ENCODE measurements at places on chromosomes 7 and 10.

GRCh38 chr10:88060762-88061161, 197.3 kb downstream of the PTEN start:
- no peak for DNase-seq

GRCh38 chr7:27688646-27689045, 26.0 kb upstream of the HIBADH start:
- DNase-seq: no peak

DNA sequence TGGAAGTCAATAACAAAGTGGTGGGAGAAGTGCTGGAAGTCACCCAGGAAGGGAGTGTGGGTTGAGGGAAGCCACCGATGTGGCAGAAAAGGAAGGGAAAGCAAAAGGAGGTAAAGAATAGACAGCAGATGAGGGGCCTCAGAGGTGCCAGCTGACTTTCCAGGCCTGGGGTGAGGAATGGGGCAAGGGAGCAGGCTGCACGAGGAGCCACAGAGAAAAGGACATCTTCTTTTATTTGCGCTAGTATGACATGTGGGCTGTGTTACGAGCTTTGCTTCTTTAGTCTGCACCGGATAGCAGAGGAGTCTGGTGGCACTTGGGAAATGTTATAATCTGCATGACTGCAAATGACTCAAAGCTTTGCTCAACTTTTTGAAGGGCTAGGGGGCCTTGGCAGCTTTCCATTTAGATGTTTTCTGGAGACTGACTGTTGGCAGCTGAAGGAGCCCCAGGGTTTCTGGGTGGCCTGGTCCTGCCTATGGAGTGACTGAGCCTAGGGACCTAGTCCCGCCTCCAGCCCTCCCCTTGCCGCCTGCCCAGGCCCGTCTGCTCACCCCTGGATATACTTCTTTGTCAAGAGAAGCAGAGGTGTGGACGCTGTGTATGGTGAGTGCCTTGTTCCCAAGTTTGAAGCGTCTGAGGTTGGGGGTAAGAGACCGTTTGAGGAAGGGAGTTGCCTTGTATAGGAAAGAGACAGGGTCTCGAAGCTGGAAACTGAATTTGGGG, 5.1 kb downstream of the PRXL2A start:
- no peak for DNase-seq

- no peak for DNase-seq
Measured at GRCh38 chr7:1279041-1279440, 46.4 kb downstream of the UNCX start.

DNA sequence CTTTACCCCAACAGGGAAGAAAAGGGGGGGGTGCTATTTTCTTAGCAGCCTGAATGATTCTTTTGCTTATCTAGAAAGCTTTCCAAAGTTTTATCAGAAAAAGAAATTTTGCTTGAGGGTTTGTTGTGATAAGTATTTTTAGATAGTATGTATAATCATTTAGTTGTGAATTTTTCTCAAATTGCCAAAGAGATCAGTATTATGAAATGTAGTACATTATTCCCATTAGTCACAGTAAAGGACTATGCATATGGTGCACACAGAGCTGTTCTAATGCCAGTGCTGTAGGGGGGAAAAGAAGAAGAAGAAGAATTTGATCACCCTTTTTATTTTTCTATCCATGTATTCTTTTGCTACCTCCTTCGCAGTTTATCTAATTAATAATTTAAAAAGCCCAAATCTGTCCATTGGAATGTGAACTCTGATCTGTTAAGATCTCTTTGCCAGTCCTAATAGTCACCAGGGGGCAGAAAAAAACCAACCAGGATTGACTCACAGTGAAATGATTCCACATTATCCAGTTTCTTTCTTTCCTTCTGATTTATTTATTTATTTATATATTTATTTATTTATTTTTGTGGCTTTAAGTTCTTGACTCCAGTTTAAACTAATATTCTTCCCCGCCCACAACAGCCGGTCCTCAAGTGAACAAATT, 4.7 kb downstream of the RBM20 start:
- no peak for DNase-seq

- DNase-seq: no peak
Measured at GRCh38 chr10:34995925-34996324, 94.2 kb downstream of the CUL2 start.

GRCh38 chr7:98697485-98698240, 80.6 kb downstream of the NPTX2 start:
- DNase-seq: no peak

GRCh38 chr10:102462512-102463054, 11.2 kb upstream of the C10orf95 start:
- DNase-seq: no peak

GRCh38 chr7:29482056-29482455, 81.6 kb upstream of the PRR15 start:
- no peak for DNase-seq

DNA sequence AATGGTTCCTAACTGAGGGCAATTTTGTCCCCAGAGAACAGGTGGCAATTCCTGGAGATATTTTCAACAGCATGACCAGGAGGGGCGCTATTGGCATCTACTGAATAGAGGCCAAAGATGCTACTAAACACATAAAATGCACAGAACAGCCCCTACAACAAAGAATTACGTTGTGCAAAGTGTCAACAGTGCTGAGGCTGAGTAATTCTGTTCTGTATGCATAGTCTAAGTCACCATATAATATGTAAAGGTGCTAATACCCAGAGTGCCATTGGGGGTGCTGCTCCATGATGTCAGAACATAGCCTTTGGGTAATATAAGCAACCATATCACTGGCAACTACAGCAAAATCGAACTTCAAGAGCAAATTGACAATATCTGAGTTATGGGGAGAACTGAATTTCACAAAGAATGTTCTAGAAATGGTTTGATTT, 213.3 kb upstream of the PHYHIPL start:
- DNase-seq: no peak

- no peak for DNase-seq
Measured at GRCh38 chr7:106155027-106155426, 42.9 kb upstream of the SYPL1 start.

DNA sequence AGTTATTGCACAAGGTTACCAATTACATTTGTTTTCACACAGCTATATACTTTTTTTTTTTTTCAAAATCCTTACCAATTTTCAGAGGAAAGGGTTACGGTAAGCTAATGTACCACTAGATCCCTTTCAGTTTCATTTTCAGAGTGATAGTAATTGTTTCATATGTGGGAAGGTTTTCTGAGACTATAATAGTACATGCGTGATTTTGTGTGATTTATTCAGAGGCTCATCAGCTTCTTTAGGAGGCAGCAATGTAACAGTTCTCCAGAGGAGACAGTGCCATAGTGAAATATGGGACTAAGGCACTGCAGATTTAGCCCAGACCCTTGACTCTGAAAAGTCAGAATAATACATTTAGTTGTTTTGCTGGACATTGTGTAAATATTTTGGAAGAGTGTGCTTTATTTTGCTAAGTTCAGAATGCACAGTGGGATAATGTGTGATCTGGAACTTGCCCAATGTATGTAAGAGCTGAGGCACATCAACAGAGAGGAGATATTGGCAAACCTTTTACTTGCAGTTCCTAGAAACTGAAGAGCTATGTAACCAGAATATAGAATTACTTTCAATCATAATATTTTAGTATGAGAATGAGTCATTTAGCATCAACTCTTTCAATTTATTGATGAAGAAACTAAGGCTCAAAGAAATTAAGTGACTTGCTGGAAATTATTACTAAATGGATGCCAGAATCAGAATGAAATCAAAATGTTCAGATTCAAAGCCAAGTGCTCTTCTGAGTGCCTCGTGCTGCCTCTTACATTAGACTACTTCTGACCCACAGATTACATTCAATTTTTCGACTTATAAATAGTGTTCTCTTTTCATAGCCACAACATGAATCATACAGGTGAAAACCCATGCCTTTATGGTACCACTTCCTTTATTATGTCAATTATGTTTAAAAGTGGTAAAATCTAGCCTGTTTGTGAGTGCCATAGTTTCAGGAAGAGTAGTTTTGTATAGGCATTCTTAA, 207.7 kb upstream of the TEX47 start:
- no peak for DNase-seq

DNA sequence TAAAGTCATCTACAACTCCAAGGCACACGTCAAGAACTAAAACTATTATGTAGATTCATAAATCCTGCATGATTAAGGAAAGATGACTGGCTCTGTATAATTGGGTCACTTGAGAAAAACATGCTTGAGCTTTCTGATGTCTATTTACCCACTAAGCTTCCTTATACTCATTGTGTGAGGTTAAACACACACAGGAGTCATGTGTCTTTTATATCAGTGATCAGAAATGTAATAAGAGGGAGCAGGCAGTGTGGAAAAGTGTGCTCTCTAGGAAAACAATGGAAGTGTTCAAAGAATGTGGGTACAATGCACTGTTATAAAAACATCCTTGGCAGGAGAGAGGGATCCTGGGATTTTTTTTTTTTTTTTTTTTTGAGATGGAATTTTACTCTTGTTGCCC, 108.6 kb upstream of the ARID5B start:
- no peak for DNase-seq

- no peak for DNase-seq
Measured at GRCh38 chr10:13206091-13206490, 28.1 kb downstream of the UCMA start.

GRCh38 chr7:117385363-117386109, 41.8 kb downstream of the ASZ1 start:
- no peak for DNase-seq

- no peak for DNase-seq
Measured at GRCh38 chr10:47353351-47353750, 5.2 kb downstream of the RBP3 start.

DNA sequence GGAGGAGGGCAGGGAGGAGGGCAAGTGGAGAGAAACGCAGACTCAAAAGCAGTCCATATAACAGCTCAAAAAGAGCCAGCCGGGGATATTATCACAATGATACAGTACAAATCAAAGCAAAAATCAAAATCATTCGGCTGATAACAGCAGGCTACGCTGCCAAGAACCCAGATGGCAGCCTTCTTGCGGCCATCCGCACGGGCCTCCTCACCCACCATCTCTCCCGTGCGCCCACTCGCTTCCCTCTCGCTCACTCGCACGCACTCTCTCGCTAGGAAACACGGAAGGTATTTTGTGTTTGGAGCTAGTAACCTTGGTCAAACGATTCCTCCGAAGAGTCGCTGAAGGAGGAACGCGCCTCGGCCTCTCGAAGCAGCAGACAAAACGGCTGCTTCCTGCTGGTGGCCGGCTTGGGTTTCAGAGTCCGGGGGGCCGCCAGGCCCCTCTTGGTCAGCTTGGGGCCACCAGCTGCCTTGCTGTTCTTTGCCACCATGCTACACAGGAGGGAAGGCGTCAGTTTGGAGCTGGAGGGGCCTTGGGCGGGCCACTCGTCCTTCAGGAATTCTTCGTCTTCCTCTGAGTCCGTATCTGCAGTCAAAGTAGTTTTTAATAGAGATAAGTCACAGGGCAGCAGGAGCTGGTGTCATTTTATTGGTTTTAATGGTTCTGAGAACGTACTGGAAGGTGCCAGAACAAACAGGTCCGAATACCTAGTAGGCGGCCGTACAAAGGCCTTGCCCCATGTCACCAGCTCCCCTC, 68.9 kb downstream of the SLC29A4 start:
- no peak for DNase-seq

- no peak for DNase-seq
Measured at GRCh38 chr10:128549101-128549608, 422.9 kb upstream of the MKI67 start.

GRCh38 chr10:36116040-36116439, 473.9 kb upstream of the FZD8 start:
- no peak for DNase-seq

- DNase-seq: no peak
Measured at GRCh38 chr10:131081376-131081775, 230.1 kb downstream of the TCERG1L start.

DNA sequence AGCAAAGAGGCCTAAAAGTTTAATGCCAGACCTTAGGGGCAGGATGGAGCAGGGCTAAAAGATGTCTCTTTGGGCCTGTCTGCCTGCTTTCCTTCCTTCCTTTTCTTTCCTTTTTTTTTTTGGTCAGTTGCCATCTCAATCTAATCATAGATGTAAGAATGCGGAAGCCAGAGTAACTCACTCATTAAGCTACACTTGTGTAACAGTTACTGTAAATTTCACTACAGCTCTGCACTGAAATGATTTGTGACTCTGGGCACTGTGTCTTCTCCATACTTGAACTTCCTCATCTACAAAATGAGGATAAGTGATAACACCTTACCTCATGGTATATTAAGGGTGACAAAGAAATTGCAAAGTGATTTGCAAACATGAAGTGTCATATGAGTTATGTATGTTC, 75.5 kb upstream of the AGK start:
- no peak for DNase-seq

- no peak for DNase-seq
Measured at GRCh38 chr10:19930936-19931893, 115.0 kb downstream of the PLXDC2 start.

DNA sequence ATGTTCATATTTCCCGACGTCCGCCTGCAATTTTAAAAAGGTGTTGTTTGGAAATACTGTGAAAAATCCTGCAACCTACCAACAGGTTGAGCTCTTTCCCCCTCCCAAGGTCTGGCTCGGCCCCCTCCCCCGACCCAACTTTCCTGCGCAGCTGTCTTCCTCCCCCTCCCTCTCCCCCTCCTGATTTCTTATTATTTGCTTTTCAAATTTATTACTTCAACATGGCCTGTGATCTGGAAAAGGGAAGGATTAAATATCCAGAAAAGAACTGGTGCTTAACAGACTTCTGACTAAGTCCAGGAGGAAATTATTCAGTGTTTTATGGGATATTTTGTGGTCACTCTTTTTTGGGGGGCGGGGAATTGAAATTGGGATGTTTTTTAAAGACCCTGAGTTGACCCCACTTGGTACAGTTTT, 2.4 kb downstream of the ARID5B start:
- DNase-seq: no peak

- DNase-seq: no peak
Measured at GRCh38 chr7:5776894-5777660, 4.4 kb downstream of the RNF216 start.

DNA sequence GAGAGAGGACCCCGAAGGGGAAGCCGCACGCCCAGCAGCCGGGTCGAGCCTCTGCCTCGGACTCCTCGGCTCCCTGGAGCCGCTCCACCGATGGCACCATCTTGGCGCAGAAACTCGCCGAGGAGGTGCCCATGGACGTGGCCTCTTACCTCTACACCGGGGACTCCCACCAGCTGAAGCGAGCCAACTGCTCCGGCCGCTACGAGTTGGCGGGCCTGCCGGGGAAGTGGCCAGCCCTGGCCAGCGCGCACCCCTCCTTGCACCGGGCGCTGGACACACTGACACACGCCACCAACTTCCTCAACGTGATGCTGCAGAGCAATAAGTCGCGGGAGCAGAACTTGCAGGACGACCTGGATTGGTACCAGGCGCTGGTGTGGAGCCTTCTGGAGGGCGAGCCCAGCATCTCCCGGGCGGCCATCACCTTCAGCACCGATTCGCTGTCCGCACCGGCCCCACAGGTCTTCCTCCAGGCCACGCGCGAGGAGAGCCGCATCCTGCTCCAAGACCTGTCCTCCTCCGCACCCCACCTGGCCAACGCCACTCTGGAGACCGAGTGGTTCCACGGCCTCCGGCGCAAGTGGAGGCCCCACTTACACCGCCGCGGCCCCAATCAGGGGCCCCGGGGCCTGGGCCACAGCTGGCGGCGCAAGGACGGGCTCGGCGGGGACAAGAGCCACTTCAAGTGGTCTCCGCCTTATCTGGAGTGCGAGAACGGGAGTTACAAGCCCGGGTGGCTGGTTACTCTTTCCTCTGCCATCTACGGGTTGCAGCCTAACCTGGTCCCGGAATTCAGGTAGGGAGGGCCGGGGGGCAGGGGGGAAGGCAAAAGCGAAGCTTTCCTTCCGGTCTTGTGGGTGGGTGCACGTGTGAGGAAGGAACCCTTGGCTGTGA, 973 bp downstream of the GPR158 start:
- no peak for DNase-seq

GRCh38 chr10:13139150-13139549, 22.2 kb upstream of the MCM10 start:
- DNase-seq: no peak

- DNase-seq: no peak
Measured at GRCh38 chr10:68224810-68225209, 7.1 kb downstream of the ATOH7 start.
